ENCODE measurements at places on chromosomes 1 and 21.

DNA sequence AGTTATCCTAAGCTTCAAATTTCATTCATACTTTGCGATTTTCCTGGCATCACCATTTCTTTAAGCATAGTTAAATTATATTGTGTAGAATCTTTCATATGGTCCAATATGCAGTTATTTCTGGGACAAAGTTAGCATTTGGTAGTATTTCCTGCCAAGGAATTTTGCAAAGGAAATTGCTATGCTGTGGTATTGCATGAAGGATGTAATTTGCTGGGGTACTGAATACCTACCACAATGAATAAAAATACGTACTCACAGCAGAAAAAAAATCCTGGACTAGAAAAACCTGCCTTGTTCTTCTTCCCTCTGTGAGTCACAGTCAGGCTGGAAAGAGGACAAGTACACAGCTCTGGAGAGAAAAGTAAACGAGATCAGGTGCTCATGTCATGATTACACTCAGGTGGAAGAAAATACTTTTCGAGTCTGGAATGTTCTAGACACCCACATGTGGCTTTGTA is 241.2 kb downstream of the PTBP2 start:
- DNase-seq, result no peak

DNA sequence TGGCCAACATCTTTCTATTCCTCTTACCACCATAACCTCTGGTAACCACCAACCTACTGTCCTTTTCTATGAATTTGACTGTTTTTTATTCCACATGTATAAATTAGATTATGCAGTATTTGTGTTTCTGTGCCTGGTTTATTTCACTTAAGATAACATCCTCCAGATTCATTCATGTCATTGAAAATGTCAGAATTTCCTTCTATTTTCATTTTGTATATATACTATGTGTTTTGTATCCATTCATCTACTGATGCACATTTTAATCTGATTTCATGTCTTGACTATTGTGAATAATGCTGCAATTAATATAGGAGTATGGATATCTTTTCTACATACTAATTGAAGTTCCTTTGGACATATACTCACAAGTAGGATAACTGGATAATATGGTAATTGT is 403.2 kb downstream of the NCAM2 start:
- no peak for DNase-seq

GRCh38 chr1:62725255-62725654 is 37.1 kb upstream of the DOCK7 start:
- no peak for DNase-seq

- DNase-seq, result peak; percentile 86
These were observed 85.0 kb downstream of the NKAIN1 start for GRCh38 chr1:31154632-31155215.

GRCh38 chr1:146012703-146013558 is 8.6 kb downstream of the HJV start:
- peak; percentile 64 for DNase-seq

GRCh38 chr1:226711976-226712741 is 26.9 kb downstream of the ITPKB start:
- no peak for DNase-seq

DNA sequence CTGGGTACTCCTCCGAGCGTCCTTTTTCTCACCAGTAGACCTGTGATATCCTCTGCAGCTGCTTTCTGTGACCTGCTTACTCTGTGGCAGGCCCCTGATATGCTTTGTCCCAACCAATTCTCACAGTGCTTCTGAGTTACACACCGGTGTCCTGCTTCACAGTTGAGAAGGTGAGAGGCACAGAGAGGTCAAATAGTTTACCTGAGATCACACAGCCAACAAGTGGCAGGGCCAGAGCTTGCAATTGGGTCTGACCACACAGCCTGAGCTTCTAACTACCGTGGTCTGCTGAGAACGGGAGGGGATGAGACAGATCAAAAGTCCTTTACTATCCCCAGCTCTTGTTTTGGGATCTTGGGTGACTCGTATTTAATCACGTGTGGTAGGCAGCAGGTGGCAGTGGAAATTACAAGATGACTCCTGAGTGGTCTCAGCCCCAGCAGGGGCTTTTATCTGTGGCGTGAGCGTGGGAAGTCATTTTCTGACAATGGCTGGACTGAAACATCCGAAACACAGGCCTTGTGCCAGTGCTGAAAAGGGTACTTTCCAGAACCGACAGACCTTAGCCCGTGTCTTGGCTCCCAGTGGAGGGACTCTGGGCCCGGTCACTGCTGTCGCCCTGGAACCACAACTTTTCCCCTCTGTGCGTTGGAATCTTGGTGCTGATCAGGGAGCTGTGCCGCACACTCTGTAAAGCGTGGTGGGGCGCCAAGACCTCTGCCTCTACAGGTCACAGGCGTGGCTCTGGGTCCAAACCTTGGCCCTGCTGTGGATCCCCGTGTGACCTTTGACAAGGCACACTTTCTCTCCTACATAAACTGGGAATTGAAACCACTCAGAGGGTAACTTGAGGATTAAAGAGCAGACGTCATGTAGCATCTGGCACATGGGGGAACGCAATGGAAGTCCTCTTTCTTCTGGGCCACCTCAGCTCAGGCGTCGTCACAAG is 11.9 kb downstream of the THEMIS2 start:
- DNase-seq, result no peak

DNA sequence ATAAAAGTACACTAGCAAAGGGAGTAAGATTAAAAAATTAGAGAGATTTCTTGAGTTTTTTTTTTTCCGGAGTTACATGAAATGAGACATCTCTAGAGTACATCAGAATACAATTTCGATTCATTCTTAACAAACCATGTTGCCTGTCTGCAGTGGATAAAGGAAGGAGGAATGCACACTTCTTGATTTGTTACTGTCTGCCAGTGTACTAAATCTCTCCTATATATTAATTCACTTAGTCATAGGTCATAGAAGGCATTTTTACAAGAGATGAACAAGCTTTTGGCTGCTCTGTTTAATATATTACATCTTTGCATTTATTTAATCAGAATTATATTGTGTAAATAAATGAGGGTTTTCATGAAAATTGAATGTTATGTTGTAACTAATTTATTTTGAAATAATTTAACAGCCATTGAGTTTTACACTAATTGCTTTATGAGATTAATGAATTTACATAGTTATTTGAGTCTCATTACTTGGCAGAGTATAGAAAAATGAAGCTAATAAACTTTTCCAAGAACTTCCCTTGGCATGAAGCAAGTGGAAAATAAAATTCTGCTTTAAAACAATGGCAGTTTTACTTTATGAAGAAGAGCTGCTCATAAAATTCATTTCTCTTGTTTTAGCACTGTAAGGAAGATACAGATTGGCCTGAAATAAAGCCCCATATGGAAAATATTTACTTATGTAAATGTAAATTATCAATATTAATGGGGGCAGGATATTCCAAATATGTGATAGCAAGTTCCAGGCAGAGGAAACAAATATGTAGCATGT is 1284.7 kb downstream of the BRINP3 start:
- no peak for DNase-seq

GRCh38 chr1:161739865-161740566 is 9.6 kb upstream of the DUSP12 start:
- no peak for DNase-seq

GRCh38 chr21:14259747-14260146 is 43.8 kb downstream of the RBM11 start:
- peak; percentile 25 for DNase-seq

- no peak for DNase-seq
These were observed 3.2 kb upstream of the CHAF1B start for GRCh38 chr21:36381841-36382589.

DNA sequence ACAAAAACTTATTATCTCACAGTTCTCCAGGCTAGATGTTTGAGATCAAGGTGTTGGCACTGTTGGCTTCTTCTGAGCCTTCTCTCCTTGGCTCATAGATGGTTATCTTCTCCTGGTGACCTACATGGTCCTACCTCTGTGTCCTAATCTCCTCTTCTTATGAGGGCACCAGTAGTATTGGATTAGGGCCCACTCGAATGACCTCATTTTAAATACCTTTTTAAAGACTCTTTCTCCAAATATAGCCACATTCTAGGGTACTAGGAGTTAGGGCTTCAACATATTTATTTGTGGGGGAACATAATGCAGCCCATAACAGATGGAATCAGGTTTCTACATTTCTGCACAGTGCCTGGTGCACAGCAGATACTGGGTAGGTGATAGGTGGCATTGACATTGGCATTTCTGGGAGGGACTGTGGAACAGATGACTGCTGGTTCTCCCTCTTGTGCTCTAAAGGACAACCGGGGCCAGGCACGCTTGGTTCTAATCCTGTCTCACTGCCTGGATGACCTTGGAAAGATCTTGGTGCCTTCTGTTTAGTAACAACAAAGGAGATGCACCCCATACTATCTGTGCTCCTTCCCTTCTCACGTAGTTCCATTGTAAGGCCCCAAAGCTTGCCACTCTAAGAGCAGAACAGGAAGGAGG is 140.3 kb downstream of the PLPP3 start:
- no peak for DNase-seq

GRCh38 chr1:225460021-225460736 is 32.3 kb upstream of the LBR start:
- no peak for DNase-seq

GRCh38 chr1:197848350-197848749 is 54.1 kb upstream of the C1orf53 start:
- no peak for DNase-seq

DNA sequence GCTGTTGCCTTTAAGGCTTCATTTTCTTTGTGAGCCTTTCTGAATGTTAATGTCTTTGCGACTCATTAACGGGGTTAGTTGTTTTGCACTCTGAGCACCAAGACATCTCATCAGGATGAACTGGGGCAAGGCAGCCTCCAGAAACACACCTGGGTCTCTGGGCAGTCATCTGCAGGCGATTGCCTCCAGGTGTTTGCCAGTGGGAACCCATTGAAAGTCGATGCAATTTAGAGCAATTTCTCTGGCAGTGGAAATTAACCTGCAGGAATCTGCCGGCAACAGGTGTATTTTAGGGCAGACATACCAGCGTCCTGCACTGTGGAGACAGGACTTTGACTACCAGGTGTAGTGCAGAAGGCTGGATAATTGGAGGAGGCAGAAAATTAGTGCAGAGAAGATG is 661.0 kb upstream of the PTBP2 start:
- peak; percentile 72 for DNase-seq

DNA sequence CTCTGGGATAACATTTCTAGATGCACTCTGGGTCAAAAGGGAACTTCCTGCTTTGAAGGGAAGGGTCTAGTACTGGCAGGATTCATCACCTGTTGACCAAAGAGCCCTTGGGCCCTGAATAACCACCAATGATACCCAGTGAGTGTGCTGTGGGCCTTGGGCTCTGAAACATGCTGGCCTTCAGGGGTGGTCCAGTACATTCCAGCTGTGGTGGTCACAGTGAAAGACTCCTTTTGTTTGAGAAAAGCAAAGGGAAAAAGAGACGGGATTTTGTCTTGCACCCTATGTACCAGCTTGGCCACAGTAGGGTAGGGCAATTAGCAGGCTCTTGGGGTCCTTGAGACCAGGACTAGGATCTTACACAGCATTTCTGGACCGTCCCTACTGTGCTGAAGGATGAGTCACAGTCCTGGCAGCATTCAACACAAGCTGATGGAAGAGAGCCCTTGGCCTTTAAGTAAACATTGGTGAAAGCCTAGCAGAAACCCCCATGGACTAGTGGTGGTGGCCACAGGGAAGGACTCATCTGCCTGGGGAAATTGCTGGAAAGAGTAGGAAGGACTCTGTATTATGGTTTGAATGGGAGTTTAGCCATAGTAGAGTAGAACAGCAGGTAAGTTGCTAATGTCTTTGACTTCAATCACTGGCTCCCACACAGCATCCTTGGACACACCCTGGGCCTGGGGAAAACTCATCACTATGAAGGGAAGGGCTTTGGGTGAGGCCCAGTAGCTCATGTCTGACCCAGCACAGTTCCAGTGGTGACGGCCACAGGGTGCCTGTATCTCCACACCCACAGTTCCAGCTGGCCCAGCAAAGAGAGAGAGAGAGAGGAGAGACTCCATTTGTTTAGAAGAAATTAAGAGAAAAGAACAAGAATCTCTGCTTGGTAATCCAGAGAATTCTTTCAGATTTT is 87.5 kb downstream of the COL24A1 start:
- no peak for DNase-seq

GRCh38 chr1:155086856-155087535 is 8.4 kb downstream of the EFNA3 start:
- DNase-seq, result no peak

DNA sequence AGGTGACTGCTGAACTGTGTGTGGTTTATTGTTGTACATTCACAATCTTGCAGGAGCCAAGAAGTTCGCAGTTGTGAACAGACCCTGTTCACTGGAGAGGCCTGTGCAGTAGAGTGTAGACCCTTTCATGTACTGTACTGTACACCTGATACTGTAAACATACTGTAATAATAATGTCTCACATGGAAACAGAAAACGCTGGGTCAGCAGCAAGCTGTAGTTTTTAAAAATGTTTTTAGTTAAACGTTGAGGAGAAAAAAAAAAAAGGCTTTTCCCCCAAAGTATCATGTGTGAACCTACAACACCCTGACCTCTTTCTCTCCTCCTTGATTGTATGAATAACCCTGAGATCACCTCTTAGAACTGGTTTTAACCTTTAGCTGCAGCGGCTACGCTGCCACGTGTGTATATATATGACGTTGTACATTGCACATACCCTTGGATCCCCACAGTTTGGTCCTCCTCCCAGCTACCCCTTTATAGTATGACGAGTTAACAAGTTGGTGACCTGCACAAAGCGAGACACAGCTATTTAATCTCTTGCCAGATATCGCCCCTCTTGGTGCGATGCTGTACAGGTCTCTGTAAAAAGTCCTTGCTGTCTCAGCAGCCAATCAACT is 6.4 kb upstream of the PIGV start:
- no peak for DNase-seq

DNA sequence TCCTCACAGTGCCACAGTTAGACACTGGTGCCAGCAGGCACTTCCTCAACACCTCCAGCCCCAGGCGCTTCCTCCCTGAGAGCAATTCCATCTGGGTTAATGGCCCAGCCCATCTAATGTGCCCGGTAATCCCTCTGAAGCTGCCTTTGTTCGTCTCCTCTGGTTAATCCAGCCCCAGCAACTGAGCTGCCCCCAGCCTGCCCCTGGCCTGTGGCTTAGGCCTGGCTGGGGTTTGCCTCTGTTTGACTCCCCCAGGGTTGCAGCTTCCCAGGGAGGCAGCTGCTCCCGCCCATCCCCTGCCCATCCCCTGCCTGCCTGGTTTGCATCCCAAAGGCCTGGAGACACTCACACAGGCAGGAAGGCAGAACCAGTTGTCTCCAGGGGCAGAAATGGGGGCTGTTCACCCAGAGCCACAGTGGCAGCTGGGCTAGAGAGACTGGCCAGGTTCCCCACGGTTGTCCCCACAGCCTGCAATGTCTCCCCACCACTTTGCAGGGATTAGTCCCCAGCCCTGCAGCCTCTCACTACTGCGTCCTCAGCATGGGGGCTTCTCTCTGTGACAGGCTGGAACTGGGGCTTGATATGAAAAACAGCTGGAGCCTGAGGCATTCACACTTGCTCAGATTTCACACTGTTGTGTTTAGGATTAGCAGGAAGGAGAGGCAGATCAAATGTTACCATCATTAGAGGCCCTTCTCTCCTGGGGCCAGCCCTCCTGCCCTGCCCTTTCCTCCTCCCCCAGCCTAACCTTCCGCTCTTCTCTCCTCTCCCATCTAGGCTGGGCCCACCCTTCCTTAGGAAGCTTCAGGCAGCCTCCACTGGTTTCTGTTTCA is 120.2 kb downstream of the TLR5 start:
- DNase-seq, result peak; percentile 12

All from COR-L47 (cell line).